ENCODE measurements at places on chromosomes 3 and 15.

DNA sequence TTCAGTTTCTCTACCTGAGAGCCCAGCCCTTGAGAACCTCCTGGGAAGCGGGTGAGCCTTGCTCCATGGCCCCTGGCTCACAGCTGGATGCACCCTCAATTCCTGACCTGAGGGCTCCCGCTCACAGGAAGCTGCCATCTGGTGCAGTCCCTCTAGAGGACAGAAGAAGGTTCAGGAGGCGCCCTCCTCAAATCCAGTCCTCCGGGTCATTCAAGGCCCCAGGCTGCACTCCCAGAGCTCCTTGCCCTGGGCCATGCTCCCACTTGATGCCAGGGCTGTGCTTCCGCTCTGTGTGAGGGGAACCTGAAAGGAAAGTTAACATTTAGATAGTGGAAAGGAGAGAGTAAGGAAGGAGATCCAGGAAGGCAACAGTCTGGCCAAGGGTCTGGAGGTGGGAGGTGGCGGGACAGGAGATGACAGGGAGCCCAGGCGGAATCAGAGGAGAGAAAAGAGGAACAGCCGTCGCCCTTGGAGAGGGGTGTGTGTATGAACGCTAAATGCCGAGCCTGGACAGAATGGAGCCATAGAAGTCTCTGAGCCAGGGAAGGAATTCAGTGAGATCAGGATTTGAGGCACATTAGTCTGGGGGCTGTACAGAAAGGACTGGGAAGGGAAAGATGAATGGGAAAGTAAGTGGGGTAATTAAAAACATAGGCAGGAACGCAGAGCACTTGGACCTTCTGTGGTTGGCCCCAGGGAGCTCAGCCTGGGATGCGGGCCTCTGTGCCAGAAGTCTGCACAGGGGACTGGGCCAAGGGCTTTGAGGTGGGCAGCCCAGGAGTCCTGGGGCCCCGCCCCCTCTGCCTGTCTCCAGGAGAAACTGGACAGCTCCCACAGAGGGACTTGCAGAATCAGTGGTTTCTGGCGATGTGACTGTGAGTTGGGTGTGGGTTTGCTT, 26.1 kb downstream of the TBC1D21 start:
- no peak for DNase-seq

- no peak for DNase-seq
These were observed 6.9 kb downstream of the TNIK start for GRCh38 chr3:171453180-171453886.

GRCh38 chr15:74234598-74234875, 1.6 kb upstream of the CCDC33 start:
- no peak for DNase-seq

DNA sequence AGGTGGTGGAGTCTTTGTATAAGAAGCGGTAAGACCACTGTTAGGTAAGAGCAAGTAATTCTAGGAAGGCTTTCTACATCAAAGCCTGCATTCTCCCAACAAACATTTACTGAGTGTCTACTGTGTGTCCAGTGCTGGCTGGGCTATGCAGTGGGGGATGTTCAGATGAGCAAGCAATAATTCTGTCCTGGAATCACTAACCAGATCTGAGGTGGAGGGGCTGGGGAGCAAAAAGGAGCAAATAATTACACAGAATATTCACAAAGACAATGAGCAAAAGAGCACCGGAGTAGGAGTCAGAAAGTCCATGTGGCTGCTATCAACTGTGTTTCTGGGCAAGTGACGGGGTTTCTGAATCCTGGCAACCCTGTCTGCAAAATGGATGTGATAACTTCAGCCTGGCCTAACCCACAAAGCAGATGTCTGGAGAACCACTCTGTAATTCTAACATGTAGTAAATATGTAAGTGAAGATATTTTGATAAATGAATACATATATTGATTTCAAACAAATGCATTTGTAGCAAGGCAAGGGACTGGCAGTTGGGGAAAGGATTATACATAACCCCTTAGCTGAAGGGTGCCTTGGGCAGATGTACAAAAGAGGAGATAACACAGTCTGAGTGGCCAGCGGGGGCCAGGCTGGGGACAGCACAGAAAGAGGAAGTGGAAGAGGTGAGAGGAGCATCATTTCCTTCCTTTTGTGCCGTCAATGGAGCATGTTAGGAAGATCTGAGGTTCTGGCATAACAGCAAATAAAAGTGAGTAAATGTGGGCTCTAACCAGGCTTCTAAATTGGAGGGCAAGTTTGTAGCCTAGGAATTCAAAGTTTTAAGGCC, 28.8 kb downstream of the CYP8B1 start:
- DNase-seq, result no peak

DNA sequence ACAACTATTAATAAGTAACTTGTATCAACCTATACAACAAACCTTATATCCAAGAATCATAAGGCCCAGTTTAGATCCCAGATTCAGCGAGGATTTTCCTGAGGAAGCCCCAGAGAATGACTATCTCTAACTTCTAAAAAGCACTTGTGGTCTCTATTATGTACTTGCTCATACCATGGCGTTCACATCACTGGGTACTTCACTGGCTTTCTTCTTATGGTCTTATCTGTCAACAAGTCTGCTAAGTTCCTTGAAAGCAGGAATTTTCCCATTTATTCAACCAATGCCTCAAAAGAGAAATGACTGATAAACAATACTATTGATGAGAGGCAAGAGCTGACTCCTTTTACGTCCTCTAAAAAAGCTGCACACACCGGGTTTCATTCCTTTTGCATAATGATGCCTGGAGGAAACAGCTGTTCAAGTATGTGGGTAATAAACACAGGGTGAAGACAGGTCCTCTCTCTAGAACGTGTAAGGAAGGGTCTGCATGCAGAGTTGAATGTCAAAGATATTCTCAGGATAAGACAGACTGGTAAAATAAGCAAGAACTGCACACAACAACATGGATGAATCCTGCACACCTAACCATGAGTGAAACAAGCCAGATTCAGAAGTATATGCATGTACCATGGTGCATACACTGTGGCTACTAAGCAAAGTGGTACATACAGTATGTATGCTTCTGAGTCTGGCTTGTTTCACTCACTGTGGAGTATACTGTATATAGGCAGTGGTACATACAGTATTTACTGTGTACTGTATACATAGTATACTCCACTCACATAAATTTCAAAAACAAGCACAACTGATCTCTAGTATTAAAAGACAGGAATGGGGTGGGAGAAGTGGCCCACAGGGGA, 408.7 kb downstream of the SHQ1 start:
- DNase-seq, result no peak

GRCh38 chr15:60371175-60372051, 26.4 kb downstream of the ANXA2 start:
- no peak for DNase-seq

GRCh38 chr15:96586901-96587300, 256.4 kb downstream of the NR2F2 start:
- no peak for DNase-seq

GRCh38 chr15:25088261-25088790, 133.5 kb downstream of the SNRPN start:
- no peak for DNase-seq

GRCh38 chr15:55977231-55977630, 16.2 kb downstream of the NEDD4 start:
- no peak for DNase-seq

DNA sequence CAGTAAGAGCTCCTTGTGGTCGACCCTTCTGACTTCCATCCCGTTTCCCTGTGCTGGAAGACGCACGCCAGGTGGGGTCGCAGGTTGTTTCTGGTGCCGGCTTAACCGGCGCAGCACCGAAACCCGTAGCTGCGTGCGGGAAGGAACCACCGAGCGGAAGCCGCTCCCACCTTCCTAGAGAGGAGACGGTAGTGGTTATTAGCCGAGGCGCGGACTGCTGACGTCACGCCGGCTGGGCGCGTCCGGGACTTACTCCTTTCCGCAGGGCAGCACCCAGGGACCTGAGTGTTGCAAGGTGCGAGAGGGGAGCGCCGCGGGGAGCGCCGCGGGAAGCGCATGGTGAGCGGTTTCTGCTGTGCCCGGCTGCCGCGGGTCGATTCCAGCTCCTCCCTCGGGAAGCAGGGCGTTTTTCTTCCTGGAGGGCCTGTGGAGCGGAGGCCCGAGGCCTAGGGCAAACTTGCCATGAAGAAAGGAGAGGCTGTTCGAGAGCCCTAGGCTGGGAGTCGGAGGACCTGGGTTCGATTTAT, at the start of gene ZNF501:
Gene ZNF501 (plus strand): TSS at position 252 of the 527 bp plus-strand sequence. CDS start 4,787 bp downstream, outside the sequence.
- peak; percentile 91 for DNase-seq

DNA sequence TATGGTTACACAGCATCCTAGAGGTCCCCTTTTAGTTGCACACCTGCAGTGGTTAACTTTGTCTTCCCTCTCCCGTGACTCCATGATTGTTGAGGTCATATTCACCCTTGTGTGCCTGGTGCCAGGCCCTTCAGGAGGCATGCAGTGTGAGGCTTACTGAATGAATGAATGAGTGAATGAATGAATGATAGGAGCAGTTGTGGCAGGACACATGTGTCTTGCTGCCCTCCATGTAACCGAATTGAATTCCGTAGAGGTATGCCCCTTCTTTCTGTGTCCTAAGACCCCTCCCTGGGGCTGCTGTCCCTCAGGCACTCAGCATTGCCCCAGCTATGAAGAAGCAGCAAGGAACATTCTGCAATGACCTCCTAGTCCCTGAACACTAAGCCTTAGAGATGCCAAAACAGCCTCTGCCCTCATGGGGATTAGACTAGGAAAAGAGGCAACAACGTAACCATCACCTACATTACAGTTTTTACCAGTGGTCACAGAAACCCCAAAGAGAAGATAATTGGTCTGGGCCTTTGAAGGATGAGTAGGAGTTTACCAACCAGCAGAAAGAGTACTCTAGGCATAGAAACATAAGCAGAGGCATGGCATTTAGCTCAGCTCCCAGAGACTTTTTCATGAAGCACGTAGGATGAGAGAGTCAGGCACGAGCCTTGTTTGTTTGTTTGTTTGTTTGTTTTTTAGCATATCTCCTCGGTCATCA, 22.5 kb upstream of the CPNE9 start:
- no peak for DNase-seq

DNA sequence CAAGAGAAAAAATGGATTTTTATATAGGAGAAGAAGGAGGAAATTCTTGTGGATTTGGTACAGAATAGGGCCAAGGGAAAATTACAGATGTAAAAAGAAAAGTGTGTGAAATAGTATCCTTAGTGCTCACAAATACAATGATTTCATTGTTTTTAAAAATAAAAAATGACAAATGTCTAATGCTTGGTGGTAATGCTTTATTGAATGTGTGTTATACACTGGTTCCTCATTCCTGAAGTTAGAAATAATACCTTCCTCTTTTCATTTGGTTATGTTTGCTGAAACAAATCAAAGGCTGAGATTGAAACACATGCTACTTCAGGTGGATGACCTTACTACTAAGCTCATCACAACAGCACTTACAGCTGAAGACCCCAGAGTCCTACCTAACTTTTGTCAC, 37.7 kb upstream of the CCR2 start:
- no peak for DNase-seq

- no peak for DNase-seq
These were observed 20.5 kb downstream of the PRR23E start for GRCh38 chr3:127213381-127213918.

DNA sequence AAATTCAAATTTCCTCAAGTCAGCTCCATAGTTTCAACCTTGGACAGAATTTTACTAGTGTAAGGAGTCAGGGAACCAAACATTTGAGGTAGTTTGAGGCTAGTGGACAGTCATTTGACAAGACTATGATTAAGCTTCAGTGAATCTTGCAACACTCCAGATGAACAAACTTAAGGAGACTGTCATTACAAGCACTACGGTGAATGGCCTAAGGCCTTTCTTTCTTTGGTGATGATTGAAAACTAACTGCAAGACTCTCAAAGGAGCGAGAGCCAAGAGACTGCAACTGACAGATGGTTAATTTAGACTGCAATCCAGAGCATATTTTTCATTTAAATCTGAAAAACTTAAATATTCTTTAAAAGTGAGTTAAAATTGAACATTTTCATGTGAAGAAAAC, 272.3 kb upstream of the NECTIN3 start:
- DNase-seq, result no peak

GRCh38 chr15:85002517-85002916, 20.9 kb downstream of the PDE8A start:
- DNase-seq, result no peak

GRCh38 chr3:120163816-120164215, 69.6 kb upstream of the GSK3B start:
- DNase-seq, result no peak

DNA sequence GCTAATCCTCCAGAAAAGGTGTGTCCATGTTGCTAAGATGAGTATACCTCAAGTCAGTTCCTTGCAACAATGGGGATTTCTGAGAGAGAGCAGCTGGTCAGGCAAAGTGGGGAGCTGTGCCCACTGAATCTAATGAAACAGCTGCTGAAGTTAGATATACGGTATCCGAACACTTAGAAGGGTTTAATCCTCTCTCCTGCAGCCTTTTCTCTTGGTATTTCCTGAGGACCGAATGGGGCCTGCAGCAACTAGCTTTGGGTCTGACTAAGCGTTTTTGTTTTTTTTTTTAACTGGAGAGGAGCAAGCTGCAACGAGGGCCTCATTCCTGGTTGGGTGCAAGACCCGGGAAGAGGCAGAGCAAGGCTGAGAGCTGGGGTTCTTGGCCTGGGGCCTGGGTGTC, 37.6 kb upstream of the BNC1 start:
- no peak for DNase-seq

DNA sequence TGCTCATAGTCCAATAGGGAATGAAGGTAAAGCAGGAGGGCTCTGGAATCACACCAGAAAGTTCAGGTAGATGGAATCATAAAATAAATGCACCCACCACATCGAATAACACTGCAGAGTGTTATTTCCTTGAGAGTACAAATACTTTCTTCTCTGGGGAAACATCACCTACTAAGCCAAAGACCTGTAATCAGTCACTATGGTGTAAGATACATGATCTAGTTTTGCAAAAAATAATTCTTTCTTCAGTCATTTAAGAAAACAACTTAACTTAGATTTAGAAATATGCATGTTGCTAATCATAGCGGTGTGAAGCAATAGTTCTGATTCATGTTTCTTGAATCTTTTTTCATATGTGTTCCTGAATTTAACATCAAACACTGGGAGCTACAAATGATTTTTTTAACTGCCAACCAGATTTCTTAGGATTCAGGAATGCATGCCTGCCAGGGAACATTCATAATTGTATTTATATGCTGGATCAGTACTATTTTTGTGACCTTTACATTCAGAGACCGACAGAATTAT, 40.2 kb upstream of the MEIS2 start:
- DNase-seq, result no peak

DNA sequence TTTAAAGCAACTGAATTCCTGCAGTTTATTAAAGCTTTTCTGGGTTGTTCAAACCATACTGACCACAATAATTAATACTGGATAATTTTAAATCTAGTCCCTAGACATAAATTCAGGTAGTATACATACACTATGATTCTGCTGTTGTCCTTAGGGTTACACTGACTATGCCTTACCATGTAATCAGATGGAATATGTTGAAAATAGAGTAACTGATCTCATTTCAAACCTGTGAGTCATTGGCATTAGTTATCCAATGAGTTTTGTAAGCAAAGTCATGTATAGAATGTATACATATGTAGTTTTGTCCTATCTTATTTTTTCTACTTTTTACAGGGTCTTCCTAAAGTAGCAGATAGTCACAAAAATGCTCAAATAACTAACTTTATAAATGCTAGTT, 517.1 kb upstream of the CCDC54 start:
- DNase-seq, result no peak

DNA sequence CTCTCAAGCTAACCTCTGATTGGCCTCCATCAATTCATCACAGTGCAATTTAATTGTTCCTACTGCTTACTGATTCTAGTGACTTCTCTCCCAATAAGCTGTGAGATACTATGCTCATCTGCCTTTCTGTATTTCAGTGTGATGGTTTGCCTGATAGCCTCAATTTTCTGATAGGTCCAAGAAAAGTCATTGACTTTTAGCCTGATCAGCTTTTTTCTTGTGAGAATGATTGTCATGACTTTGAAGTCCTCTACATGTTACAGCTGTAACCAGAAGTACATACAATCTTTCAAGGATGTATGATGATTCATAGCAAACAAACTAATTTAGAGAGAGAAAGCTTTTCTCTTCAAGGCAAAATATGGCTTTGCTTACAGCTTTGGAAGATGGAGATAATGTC, 463.8 kb upstream of the CNTN3 start:
- DNase-seq, result no peak

Measured in cerebellum (tissue), 4 donors.